Left renal pelvis (tissue), 4 donors: ENCODE measurements at places on chromosomes 2 and 18. TPM values are rescaled to one million over a fixed set of nuclear protein-coding genes. Genes with fewer than 3 reads are reported as not detected.

The NCKAP5 gene
- 6.2 TPM for polyA plus RNA-seq

The HOXD8 gene
- polyA plus RNA-seq, result 179 TPM

DNA sequence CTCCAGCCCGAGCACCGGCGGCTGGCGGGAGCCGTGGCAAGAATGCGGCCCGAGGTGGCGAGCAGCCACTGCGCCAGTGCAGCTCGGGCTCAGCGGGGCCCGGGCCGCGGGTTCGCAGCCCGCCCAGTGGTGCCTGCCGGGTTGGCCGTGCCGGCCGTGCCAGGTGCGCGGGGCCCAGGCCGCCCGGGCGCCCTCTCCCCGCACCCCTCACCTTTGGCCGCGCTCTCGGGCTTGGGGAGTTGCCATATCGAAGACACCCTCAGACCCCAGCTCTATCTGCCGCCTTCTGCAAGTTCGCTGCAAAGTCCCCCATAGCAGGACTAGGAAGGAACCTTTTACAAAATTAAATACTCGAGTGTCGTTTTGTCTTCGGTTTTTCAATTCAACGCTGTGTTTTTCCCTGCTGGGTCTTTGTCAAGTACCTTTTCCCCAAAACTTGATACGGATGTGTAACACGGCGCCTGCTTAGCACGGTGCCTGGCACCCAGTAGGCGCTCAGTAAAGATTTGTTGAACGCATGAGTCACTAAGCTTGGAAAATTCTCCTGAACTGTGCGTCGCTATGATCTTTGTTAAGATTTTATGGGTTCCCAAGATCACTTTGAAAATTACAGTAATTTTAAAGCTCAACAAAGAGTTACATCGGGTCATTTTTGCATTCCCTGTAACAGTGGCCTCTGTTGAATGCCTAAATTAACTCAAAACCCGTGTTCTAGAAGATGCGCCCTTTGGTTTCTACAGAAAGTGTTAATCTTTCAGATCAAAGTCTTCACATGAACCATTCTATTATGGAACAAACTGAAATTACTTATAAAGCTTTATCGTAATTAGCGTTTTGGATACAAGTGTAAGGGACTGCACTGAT, 750 bp downstream of the STRADB start:
- no peak for DNase-seq

- no peak for DNase-seq
Observed at GRCh38 chr2:189152483-189152882, 27.1 kb downstream of the COL5A2 start.

DNA sequence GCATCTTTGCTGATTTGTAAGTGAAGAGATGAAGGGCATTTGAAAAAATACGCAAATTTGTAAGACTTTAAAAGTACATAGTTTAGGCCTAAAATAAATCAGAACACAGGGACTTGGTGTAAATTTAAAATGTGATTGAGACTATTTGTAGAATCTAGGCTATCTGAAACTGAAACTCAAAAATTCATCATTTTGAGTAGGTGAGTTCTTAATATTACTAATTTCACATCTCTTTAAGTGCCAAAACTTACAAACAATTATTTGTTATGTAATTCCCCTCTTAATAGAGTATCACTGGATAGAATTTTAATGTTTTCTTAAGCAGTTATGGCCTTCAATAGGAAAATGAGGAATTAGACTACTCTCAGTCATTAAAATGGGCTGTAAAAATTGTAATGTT, 14.0 kb upstream of the HRH4 start:
- DNase-seq, result no peak

DNA sequence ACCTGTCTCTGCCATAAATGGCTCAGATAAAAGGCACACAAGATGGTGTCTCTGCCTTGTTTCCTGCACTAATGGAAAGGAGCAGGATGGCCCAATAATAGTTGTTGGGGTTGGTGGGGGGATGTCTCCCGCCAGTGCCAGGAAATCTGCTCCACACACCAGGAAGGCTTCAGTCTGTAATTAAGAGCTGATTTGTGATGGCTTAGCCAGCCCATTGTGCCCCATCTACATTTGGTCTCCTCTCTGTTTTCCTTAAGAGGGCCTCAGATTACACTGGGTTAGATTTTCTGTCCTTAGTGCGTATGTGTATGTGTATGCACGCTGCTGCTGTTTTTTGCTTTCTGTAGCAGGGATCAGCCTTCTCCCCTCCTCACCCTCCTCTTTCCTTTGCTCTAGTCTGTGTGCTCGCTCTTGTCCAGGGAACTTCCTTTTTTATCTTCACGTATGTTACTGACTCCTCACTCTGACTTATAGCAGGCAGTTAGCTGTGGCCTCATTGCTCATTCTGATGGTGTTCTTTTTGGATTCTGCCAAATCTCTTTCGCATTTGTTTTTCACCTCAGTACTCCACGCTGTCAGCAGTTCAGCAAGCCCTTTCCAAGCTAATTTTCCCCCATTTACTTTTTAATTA, 33.4 kb upstream of the MGAT5 start:
- DNase-seq, result no peak

DNA sequence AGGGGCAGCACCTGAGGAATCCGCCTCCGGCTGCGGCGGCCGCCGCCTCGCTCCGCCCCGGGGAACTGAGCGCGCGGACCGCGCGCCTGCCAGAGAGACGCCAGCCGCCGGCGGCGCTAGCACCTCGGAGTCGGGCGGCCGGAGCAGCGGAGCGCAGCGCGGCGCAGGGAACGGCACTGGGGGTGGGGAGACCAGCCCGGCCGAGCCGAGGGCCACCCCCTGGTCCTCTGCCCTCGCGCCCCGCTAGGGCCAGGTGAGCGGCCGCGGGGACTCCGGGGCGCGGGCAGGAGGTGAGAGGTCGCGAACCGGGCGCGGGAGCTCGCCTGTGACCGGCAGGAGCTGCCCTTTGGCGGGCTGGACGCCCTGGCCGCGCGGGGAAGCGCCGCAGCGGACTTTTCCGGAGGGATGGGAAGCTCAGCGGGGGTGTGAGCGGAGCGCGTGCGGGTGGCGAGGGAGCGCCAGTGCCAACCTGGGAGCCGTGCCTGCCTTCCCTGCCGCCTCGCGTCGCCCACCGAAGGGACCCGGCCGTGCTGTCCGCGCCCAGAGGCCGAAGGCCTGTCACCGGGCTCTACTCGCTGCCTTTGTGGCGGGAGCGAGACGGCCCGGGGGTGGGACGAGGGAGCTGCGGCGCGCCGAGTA, at the start of gene GREB1L:
Gene GREB1L, plus strand, starts transcription at position 92 of the 639 bp plus-strand sequence. CDS start 141,287 bp downstream, outside the sequence.
- no peak for DNase-seq

GRCh38 chr2:118697781-118698180, 149.7 kb downstream of the EN1 start:
- no peak for DNase-seq

The PLCL1 gene
- 17.5 TPM for polyA plus RNA-seq

The CD302 gene
- 13.7 TPM for polyA plus RNA-seq

DNA sequence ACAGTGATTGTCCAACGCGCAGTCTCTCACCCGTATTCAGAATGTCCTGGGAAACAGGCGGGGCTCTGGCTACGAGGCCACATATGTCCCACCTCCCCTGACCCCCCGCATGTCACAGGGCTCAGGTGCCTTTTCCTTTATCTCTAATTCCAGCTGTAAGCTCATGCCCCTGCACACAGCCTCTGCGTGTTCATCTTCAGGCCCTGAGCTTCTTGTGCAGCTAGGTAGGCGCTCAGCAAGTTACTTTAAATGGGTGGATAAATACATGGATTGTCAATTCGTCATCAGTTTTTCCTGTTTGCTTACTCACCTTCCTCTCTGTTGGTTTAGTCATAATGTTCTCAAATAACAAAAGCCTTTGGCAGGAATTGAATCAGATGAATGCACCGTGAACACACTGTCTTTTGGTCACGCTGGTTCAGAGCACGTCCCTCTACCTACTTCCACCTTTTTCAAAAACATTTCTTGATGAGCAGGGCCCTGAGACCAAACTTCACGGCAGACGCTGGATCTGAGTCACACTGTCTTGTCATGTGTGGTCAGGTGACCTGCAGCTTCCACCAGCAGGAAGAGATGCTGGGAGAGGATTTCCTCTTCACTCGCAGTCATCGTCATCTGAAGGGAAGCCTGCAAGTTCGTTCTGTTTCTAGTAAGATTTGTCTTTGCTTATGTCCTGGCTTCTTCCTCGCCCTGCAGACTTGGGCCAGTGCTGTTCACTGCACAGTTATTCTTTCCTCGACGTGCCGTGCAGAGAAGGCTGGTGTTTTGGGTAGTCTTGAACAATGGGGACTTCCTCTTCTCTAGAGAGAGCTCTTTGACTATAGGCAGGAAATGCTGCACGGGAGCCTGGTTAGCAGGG, 138.1 kb downstream of the PTGR3 start:
- DNase-seq, result no peak

DNA sequence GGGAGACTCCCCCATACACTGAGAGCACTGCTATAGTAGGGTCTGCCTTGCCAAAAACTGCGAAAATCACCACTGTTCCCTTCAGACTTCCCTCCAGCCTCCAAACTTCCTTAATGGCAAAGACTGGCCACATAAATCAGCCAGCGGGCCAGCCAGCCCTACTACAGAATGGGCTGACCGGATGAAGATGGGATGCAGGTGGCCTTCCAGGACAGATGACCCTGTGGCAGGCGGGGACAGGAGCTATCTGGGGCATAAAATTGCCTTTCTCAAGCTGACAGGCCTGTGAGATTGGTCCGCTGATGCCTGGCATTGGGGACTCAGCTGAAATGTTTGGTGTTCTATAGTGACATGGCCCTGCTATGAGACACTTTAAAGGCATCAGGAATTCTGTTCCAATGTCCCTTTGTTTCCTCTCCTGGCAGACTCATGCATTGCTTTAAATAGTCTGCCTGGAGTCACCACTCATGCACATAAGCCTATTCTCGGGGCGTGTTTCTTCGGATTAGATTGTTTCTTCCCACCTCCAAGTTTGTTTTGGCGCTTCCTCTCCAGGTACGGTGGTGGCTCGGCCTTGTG, 135.9 kb downstream of the ALPK2 start:
- no peak for DNase-seq

The RAB6C gene
- polyA plus RNA-seq, result 0.30 TPM

The ZAP70 gene
- polyA plus RNA-seq, result 1.5 TPM

The EVA1A gene
- polyA plus RNA-seq, result 4.7 TPM

DNA sequence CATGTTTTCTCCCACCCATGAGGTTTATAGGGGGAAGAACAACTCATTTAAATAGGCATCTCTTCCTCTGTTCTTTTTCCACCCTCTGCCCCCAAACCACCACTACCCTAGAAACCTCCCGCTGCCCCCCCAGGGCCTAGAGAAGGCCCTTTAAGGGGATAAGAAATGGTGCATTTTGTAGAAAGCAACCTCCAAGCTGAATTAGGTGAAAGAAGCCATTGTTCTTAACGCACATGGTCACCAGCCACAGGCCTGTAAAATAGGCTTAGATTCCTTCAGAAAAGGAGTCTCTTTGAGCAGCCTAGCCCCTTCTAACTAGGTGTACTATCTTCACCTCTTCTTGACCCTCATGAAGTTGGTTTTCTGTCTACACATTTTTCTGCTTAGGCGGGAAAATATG, 118.6 kb upstream of the SP5 start:
- no peak for DNase-seq

The MROH2A gene
- 0.40 TPM for polyA plus RNA-seq

DNA sequence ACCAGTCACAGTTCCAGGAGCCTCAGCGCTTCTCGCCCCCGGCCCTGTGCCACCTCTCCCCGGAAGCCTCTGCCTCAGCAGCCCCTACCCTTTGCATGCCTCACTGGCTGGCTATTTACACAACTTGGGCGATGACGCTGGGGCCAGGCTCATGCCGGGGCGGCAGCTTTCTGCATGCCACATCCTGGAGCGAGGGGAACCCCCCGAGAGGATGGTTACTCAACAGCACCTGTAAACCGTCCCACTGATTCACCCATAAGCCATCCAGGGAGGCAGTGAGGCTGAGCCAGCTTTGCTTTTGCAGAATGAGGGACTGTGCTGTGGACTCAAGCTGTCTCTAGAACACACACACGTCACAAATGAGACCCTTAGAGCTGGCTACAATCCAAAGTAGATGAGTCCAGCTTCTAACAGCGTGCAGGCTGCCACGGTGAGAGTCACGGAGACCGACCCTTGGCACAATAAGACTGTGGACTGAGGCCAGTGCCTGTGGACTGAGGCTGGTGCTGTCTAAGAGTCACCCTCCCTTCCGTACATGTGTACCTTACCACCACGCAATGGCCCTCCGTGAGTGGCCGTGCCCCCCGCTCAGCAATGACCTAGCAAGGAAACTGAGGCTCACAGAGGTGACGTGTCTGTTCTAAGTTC, 45.6 kb upstream of the ODC1 start:
- no peak for DNase-seq

The SPC25 gene
- 25.8 TPM for polyA plus RNA-seq

DNA sequence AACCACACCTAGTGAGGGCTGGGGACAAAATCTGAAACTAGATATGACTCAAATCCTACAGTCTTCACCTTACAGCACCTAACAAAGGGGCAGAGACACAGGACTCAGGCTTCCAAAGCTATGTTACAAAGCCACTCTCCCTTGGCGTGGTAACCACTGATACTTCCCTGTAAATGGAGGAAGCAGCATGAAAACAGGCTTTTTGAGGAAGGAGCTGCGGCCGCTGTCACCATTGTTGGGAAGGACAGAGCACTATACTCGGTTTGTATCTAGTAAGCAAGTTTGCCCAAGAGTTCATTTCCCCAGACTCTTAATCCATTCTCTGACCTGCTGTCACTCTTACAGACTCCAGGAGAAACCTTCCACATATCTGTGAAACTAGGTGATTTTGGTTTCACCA, 60.3 kb downstream of the LONRF2 start:
- no peak for DNase-seq

The NETO1 gene
- polyA plus RNA-seq, result 0.99 TPM

- DNase-seq, result no peak
Observed at GRCh38 chr2:29040552-29040951, 33.8 kb downstream of the PCARE start.

The ERMN gene
- 0.04 TPM for polyA plus RNA-seq

- DNase-seq, result no peak
Observed at GRCh38 chr2:162175714-162176113, 23.7 kb upstream of the GCG start.

The CIDEA gene
- not detected for polyA plus RNA-seq

- no peak for DNase-seq
Observed at GRCh38 chr2:190318514-190318913, 1.1 kb downstream of the HIBCH start.

The SH3BP4 gene
- 27.7 TPM for polyA plus RNA-seq

DNA sequence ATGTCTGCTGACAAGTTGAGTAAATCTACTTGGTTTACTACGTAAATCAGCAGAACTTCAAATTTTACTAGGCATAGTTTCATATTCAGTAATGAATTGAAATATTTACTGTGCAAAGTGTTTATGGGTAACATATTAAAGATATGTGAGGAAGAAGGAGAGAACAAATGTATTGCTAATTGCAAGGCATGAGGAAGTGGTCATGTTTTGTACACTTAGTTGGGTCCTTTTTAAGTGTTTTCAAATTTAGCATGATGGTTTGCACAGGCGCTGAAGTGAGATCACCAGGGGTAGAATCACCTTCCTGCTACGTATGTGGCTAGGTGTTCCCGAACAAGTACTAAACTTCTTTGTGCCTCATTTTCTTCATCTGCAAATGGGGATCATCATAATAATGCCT, 1534.4 kb downstream of the LRP1B start:
- DNase-seq, result no peak

DNA sequence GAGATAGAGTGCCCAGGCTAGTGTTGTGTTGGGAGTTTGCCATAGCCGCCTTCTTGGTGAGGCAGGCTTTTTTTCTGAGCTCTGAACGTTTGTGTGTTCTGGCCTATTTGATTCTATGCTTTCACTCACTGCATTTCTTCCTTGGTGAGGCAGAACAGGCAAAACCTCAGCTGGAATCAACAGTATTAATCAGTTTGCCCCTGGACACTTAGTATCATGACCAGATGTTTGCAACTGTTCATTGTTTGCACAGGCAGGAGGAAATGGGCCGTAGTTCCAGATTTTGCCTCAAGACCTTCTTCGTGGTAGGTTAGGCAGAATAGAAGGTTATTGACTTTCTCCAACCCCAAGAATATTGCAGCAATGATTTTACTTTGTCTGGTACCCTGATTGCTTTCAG, 218.1 kb upstream of the RASGRP3 start:
- no peak for DNase-seq

The ANKZF1 gene
- polyA plus RNA-seq, result 76.6 TPM
